ENCODE measurements at places on chromosomes 6 and 20.

DNA sequence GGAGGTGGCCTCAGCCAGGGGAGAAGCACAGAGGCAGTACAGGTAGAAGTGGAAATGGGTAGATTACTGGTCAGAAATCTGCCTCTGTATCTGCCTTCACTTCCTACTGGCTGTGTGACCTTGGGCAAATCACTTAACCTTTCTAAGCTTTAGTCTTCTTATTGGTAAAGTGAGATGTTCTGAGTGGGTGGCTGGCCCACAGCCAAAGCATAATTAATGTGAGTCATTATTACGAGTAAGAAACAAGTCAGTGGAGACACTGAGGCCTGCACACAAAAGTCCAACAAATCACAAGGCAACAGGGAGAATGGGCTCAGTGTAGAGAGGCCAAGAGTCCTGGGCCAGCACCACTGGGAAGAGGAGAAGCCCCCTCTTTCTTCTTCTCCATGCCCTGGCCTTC, 39.1 kb downstream of the NRN1 start:
- no peak for DNase-seq

DNA sequence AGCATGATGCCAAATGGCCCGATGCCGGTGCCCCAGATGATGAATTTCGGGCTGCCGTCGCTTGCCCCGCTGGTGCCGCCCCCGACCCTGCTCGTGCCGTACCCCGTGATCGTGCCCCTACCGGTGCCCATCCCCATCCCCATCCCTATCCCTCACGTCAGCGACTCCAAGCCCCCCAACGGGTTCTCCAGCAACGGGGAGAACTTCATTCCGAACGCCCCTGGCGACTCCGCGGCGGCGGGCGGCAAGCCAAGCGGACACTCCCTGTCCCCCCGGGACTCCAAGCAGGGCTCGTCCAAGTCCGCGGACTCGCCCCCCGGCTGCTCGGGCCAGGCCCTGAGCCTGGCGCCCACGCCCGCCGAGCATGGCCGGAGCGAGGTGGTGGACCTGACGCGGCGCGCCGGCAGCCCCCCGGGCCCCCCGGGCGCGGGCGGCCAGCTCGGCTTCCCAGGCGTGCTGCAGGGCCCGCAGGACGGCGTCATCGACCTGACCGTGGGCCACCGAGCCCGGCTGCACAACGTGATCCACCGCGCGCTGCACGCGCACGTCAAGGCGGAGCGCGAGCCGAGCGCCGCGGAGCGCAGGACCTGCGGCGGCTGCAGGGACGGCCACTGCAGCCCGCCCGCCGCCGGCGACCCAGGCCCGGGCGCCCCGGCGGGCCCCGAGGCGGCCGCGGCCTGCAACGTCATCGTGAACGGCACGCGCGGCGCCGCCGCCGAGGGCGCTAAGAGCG, 144.6 kb downstream of the SOBP start:
- no peak for DNase-seq

- no peak for DNase-seq
Measured at GRCh38 chr6:6080975-6081374, 74.2 kb upstream of the NRN1 start.

GRCh38 chr6:143963158-143963919, 44.7 kb downstream of the PLAGL1 start:
- no peak for DNase-seq

DNA sequence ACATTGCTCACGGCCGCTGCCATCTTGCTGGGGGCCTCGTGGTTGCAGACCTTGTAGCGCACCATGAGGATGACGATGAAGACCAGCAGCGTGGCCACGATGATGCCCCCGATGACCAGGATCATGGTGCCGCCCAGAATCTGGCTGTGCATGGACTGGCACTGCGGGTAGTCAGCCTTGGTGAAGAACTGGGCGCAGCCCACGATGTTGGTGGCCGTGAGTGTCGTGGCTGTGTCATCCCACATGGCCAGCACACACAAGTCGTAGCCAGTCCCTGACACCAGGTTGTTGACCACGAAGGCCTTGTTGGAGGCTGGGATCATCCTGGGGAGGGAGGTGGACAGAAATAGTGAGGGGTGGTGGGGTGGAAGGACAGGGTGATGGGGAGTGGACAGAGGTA, 194.6 kb downstream of the LRFN2 start:
- no peak for DNase-seq

DNA sequence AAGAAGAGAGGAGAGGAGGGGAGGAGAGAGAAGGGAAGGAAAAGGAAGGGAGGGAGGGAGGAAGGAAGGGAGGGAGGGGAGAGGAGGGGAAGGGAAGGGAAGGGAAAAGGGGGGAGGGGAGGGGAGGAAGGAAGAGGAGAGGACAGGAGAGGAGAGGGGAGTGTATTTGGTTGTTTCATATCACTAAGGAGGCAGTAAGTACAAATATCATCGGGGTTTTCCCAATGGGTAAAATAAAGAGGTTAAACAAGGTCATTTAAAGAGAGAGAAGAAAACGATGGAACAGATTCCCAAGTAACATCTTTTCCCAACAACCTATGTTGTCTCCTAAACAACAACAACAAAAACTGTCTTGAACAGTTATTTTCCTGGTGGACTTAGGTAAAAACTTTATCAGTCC, 43.6 kb downstream of the MBOAT1 start:
- no peak for DNase-seq

GRCh38 chr20:60506061-60506460, 547.8 kb downstream of the CDH26 start:
- no peak for DNase-seq

GRCh38 chr6:2102316-2102883, 143.0 kb downstream of the GMDS start:
- no peak for DNase-seq

- no peak for DNase-seq
Measured at GRCh38 chr6:161407115-161407514, 133.3 kb upstream of the AGPAT4 start.

GRCh38 chr20:49750611-49751396, 37.1 kb upstream of the B4GALT5 start:
- DNase-seq, result no peak

GRCh38 chr6:53634184-53634631, 31.3 kb downstream of the KLHL31 start:
- DNase-seq, result no peak

GRCh38 chr6:21522797-21523456, 70.6 kb upstream of the SOX4 start:
- no peak for DNase-seq

- no peak for DNase-seq
Measured at GRCh38 chr6:31158863-31159855, 770 bp downstream of the TCF19 start.

DNA sequence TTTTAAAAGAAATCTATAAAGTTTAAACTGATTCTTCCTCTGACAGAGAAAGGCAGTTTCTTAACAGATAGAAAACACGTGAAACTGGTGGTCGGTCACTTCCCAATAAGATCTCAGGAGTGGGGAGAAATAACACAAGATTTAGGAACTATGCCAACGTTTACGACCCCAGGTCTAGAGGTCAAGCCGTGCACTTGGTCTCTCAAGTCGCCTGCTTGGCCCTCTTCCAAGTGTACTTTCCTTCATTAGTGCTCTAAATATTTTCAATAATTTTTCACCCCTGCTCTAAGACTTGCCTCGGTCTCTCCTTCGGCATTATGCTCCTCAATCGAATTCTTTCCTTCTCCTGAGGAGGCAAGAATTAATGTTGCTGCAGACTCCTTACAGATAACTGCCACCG, 61.7 kb downstream of the TRIM27 start:
- DNase-seq, result no peak

GRCh38 chr6:163599684-163600083, 185.2 kb downstream of the QKI start:
- no peak for DNase-seq

DNA sequence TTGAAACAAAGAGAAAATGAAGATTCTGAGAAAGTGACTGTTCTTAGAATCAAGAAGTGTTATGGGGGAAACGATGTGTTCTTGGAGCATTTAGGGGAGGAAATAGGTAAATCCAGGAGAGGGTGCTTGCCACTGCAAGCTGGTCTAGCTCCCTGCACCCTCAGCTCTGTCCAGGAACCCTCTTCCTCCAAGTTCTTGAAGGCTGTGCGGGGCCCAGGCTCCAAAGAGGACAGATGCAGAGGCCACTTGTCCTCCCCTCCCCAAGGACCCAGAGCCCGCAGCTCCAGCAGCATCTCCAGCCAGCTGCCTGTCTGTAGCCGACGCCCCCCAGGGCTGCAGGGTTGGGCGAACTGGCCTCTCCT, 87.9 kb downstream of the CDC5L start:
- DNase-seq, result no peak

DNA sequence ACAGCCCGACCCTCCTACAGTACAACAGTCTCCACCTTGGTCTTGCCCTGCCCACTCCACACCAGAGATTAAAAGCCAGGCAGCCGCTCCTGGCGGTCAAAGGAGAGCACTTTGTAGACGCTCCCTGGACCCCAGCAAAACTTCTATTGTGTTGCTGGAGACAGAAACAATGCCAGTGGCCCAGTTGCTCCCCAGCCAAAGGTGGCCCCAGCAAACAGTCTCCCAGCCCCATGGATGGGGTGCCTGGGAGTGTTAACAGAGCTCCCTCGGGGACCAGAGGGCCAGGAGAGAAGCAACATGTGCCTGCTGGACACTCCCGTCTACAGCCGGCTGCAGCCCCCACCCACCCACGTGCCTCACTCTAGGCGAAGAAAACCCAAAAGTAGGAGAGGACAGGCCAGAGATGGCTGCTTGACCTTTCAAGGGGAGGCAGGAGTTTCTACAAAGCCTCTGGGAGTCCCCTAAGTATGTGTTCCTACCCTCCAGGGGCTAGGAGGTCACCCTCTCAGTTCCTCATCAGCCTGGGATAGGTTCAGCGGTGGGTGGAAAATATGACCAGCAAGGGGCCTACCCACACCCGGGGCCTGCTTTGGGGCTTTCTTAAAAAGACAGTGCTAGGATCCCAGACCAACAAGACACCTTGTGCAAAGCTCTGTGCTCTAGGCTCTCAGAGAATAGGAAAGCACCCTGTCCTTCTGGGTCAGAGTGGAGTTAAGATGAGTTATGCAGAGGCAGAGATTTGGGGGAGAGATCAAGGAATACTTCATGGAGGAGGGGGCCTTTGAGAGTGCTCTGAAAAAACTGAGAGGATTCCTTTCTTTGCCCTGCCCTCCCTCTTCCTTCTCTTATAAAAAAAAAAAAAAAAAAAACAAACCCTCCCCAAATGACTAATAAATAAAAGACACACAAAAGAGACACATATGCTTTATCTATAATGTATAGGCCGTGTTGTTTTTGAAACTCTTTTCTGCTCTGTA, 19.0 kb upstream of the PREX1 start:
- DNase-seq, result no peak

GRCh38 chr6:43725643-43726580, 38.3 kb upstream of the MRPS18A start:
- no peak for DNase-seq

GRCh38 chr6:80217794-80218193, 111.3 kb downstream of the BCKDHB start:
- no peak for DNase-seq

DNA sequence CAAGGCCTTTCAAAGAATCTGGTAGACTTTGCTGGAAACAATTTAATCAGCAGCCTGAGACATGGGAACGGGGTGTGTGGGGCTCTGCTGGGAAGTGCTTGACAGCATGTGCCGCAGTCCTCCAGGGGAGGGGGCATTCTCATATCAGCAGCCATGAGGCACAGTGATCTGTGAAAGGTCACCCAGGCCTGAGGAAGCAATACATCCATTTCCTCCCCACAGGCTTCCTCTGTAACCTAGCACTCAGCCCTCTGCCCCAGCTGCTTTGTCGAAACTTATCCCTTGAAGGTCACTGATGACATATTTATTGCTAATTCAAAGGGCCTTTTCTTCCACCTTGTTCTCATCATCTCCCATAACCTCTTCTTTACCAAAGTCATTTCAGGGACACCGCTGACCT, 103.3 kb downstream of the TNFAIP3 start:
- DNase-seq, result no peak

GRCh38 chr20:45109634-45110033, 5.3 kb downstream of the WFDC5 start:
- no peak for DNase-seq

GRCh38 chr20:57240581-57241362, 25.7 kb downstream of the BMP7 start:
- DNase-seq, result no peak

GRCh38 chr6:113328886-113329381, 528.2 kb upstream of the MARCKS start:
- no peak for DNase-seq

GRCh38 chr6:43780293-43780692, 10.3 kb downstream of the VEGFA start:
- DNase-seq, result no peak

DNA sequence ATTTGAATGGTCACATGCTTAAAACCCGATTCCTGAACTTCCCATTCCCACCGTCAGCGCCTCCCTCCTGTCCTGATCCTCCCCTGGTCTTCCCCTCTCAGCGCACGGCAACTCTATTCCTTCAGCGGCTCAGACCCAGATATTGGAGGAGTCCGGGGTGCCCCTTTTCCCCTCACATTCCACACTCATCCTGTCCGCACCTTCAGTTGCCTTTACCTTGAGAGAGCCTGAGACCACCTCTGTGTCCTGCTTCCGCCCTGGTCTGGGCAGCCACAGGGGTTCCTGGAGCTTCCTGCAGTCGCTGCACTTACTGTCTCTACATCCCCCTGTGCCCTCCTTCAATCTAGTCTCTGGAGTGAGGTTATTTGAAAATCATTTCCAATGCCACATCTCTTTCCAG, 193.4 kb downstream of the BCAS1 start:
- DNase-seq, result no peak

GRCh38 chr6:1247056-1247455, 64.8 kb upstream of the FOXQ1 start:
- DNase-seq, result no peak

- no peak for DNase-seq
Measured at GRCh38 chr6:165487950-165488349, 175.1 kb downstream of the PDE10A start.

GRCh38 chr20:3854462-3854871, 7.8 kb downstream of the MAVS start:
- DNase-seq, result no peak

DNA sequence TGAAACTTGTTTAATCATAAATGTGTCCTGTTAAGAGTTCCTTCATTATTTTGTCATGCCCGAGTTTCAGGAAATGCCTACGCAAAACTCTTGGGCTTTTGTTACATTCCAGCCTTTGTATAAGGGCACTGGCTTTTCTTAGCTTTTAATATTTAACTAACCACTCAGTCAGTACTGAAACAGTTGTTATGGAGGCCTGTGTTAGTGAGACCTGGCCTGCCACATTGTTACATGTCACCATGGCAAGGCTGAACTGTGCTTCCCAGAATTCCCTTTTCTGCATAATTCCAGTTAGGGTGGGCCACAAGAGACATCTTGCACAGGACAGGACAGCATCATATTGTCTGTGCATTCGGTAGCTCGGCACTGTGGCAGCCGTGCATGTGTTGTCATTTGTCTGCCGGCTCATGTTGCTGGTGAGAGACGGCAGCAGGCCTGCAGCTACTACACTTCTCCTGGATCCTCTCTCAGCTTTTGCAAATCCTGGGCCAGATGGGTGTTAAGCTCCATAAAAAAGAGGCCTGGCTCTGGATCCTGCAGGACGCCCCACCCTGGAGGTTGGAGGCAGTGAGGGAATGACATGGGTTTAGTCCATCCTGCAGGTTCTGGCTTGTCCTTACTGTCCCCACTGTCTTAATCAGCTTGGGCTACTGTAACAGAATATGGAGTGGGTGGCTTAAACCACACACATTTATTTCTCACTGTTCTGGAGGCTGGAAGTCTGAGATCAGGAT, 128.8 kb upstream of the DTNBP1 start:
- DNase-seq, result no peak

Measured in effector CD4-positive, alpha-beta T cell (primary cell).